ENCODE measurements at places on chromosomes 2 and 18.

DNA sequence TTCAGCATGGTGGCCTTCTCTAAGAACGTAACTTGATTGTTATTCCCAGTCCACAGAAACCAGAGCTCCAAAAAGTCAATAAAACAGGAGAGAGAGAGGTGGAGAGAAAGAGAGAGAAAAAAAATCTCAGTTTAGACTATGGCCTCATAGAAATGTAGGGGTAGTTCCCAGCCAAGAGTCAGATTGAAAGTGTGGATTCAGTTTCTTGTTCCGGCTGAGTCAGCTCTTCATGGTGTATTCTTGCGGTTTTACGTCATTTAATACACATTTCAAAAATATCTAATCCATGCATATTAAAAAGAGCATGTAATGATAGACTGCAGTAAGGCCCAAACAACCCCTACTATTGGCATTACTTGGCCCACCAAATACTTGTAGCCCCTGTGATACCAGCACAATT, 303.9 kb downstream of the ETAA1 start:
- DNase-seq: no peak

DNA sequence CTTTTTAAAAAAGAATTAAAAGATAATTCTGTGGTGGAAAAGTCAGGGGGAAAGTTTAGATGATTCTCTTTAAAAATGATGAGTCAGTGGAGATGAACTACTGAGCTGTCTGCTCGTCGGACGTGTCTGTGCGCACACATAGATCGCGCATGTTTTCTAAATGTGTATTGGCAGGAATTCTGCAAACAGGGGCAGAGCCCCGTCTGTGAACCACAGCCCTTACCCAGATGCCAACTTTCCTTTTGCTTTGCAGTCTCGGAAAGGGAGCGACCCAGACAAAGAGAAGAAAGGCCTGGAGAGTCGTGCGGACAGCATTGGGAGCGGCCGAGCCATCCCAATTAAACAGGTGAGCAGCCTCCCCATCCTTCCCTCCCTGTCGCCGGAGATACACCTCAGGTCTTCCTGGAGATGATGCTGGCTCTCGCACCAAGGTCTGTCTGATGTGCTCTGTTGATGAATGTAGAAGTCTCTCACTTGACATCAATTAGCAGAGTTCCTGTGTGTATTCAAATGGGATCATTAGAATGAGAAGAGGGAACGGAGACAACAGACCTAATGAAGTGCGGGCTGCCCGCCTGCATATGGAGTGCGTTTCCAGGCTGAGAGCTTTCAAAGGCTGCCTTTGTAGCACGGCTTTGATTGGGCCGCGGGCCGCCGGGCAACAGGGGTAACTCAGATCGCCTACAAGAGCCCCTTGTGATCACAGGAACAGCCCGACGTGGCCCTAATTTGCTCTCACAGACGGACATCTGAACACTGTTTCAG, 313.3 kb downstream of the AGAP1 start:
- no peak for DNase-seq

DNA sequence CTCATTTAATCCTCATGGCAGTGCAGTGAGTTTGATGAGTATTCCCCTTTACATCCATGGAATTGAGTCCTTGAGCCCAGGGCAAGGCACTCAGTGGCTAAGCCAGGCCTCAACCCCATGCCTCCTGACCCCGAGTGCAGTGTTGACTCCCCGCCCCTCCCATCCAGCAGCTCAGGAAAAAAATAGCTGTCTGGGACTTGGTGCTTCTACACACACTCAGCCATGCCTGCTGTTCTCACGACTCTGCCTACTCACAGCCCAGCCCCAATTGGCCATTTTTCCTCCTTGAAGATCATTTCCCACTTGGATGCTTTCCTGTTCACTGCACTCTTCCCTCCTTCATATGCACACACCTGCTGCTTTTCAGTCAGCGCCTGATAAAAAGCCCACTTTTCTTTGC, 8.8 kb downstream of the FOSL2 start:
- DNase-seq: no peak

DNA sequence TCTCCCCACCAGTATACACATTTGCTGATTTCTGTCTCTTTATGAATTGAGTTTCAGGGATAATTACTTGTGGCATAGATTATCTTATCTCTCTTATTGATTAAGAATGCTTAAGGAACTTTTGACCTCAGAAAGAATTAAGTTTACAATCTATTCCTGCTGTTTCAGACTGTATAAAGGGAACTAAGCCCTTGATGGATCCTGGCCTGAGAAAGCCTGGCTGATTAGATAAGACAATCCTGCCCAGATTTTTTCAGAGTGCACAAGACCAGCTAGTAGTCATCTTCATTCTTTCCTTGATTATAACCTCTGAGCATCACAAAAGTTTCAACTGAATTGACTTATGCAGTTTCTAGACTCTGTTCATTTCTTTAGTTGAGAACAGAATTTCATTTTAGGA, 22.7 kb upstream of the TFPI start:
- DNase-seq: no peak

GRCh38 chr2:70828914-70829824, 6.4 kb downstream of the CD207 start:
- no peak for DNase-seq

- DNase-seq: no peak
These were observed 59.4 kb downstream of the NEDD4L start for GRCh38 chr18:58103339-58103985.

GRCh38 chr18:59910967-59911366, 11.2 kb downstream of the PMAIP1 start:
- DNase-seq: no peak
